Epithelial cell of prostate (primary cell): ENCODE measurements at places on chromosomes 4 and X.
A peak's percentile ranks its signal among the peaks of the same experiment; 100 is the strongest.

- no peak for DNase-seq
Observed at GRCh38 chr4:152994038-152994437, 57.9 kb downstream of the FHDC1 start.

DNA sequence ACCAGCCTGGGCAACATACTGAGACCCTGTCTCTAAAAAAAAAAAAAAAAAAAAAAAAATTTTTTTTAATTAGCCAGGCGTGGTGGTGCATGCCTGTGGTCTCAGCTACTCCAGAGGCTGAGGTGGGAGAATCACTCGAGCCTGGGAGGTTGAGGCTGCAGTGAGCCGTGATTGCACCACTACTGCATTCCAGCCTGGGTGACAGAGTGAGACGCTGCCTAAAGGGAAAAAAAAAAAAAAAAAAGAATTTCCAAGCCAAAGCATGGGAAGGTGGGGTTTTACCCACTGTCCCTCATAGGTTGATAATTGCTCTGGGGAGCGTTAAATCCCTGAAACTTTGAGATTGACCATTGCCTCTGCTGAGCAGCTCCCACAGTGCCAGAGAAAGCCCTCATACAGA lies 427.5 kb downstream of the BCOR start:
- DNase-seq, result no peak

DNA sequence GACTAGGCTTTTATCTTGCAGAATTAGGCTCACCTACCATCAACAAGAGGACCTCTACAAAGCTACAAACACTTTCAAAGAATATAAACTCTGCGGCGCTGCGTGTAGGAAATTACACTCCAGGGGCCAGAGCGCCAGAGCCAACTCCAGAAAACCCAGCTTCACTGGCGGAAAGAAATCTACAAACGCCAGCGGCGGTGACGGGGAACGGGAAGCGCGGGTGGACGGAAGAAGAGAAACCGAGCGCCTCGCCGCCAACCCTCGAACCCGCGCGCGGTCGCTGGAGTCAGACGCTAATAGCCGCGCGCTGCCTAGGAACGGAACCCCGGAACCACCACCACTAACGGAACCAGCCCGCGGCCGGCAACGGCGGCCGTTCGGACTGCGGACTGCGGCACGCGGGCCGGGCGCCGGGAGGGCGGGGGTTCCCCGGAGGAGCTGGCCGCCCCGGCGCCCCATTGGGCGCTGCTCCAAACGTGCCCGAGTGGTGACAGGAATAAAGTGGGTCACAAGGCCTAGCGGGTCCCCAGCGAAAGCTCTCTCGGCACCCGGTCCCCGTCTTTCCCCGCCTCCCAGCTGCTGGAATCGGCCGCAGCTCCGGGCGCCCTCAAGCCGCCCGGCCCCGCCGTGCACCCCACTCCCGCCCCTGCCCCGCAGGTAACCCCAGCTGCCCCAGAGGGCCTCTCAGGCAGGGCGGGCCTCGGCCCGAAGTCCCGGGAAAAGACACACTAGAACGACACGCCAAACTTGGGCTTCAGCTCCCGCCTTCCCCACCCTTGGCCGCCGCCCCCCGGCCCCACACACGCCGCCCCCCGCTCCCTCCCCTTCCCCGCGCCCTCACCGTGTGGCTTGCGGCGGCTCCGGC lies 836 bp downstream of the CLOCK start:
- no peak for DNase-seq

- DNase-seq, result no peak
Observed at GRCh38 chr4:15774020-15774420, 4.1 kb upstream of the CD38 start.

DNA sequence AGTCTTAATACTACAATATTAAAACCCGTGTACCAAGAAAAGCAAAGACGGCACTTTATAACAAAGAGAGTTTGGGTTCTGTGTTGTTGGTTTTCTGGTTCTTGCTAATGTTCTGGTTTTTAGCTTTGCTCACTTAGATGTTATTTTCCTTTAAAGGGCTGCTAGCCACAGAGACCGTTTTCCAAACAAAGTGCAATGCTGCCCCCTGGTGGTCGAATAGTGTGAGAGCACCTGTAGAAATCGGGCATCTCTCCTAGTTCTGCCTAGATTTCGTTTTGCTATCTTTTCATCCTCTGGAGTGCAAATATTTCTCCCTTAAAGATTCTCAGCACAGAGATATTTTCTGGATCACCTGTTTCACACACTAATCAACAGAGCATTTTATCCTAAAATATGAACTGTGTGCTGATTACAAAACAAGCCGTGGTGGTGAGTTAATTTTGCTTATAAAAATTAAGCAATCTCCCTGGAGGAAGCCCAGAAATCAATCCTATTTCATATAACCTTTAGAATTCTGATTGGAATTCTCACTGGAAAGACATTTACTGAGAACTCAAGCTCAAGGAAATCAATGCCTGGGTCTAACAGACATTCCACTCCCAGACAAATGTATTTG lies 334.5 kb upstream of the NOCT start:
- peak; percentile 14 for DNase-seq

DNA sequence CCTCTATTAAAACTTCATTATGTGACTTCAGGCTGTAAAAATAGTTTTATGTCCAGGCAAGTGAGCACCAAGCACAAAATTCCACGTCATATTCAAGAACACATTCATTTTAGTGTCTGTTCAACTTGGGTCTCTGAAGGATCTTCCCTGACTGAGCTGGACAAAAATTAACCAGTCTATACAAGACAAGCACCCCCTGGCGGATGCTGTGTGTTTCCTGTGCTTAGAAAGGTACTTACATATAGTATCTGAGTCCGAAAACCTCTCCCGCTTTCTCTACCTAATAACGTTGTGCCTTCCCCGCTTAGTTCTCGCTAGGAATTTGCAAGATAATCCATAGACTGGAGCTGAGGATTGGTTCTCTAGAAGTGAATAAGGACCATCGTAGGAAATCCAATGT lies 2214.5 kb upstream of the TENM3 start:
- no peak for DNase-seq

GRCh38 chrX:111634823-111635729 lies 45.9 kb upstream of the ALG13 start:
- DNase-seq, result no peak

DNA sequence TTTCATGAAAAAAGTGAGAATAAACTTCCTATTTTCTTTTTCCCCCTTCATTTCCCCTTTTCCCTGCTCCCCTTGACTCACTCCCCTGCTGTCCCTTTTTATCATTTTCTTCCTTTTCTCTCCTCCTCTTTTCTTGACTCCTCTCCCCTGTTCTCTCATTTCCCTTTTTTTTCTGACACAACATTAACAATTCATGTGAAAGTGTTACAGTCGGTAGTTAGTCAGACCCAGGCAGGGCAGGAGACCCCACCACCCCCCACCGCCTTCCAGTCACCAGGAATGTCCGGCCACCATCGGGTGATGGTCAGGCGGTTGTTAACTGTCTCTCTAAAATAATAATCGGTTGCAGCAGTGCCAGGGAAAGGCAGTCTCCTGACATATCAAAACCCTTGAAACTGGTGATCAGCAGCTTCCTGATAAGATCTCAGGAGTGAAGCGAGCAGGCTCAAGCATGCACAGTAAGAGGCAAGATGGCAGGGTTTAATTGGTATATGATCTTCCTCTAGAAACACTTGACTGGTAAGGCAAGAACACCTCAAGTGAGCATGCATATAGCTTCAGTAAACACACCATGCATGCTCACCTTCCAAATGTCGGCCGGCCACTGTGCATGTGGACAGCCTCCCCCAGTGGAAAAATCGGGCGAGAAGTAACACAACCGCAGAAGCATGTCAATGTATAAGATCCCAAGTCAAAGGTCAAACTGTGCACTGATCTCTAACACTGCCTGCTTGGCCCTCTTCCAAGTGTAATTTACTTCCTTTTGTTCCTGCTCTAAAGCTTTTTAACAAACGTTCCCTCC lies 191.4 kb downstream of the NDST4 start:
- DNase-seq, result peak; percentile 3

DNA sequence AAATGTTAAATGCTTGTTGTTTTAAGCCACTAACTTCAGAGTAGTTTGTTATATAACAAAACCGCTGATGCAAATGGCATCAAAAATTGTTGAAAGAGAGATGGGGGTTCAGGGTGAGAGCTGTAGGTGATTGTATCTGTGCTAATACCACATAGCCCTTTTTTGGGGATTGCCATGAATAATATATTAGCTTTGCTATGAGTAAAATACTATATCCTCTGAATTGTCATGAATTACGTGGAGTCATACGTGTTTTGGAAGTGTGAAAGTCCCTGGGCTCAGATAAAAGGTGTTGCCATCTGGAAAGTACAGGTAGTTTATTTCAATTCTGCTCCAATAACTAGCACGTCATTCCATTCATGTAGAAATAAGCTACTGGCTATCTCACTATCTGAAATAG lies 30.6 kb downstream of the DYNLT3 start:
- no peak for DNase-seq

DNA sequence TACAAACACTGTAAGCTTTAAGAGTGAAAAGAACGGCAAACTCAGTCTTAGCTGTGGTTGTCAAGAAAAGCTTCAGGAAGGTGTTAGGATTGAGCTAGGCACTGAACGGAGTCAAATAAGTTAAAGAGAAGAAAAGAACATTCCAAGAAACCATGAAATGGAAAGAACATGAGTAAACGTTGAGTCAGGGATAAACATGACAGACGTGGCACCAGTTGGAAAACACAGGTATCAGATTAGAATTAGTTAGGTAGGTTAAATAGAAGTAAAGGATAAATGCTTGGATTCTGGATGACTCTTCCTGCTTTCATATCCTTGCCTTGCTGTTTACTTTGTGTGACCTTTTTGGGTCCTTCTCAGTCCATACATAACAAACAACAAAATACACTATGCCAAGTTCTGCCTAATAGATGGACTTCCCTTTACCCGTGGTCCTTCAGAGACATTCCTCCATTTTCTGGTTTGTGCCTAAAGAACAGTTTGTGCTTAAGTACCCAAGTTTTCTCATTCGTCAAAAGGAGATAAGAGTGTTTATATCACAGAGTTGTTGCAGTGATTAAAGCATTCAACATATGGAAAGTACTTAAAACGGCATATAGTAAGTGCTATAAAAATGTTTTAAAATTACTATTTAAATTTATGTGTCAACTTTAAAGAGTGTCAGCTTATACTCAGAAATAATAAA lies 446.9 kb downstream of the TMA16 start:
- DNase-seq, result peak; percentile 14

GRCh38 chr4:84263415-84263814 lies 235.7 kb downstream of the NKX6-1 start:
- no peak for DNase-seq

DNA sequence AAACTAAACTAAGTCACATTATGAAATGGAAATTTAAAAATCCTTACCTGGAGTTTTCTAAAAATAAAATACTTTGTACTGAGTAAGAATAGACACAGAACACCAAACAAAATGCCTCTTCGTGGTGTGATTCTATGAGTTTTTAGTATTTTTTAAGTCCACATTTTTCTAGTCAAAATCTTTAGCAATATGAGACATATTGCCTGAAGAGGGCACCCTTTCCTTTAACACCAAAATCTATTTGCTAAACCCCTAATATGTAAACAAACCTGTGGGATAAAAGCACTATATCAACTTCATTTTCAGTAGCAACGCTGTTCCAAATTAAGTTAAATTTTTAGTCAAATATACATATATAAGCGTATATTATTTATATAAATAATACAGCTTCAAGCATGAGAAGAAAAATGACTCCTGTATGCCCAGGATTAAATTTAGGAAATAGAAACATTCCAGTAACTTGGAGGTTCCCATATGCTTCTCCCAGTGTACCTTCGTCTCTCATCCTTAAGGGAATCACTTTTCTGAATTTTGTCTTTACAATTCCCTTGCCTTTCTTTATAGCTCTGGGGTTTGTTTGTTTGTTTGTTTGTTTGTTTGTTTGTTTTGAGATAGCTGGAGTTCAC lies 23.0 kb upstream of the PGM2 start:
- no peak for DNase-seq

DNA sequence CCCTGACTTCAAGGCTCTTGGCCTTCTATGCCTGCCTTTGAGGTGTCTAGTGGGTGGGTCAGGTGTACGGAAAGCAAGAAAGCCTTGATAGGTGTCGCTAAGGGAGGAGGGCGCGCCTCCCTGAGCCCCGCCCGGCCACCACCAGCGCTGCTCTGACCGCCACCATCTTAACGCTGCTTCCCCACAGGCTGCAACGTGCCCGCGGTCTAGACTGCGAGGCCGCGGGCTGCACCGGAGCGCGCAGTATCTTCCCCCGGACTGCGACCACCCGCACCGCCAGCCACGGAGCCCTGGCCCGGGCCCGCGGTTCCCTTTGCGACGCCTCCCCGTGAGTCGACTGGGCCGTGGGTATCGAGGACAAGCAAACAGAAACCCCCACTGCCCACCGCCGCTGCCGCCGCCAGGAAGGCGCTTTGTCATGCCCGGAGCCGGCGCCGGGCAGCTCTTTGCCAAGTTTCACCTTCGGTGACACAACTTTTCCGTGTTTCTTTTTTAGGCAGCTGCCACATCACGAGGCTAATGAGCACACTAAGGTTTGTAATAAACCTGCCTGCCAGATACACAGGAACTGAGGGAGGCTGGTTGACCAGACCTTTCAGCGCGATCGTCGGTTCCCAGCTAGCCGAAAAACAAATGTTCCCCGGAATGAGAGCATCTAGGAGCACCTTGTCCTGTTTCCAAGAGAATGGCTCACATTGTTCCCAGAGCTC lies 335.8 kb upstream of the F9 start:
- DNase-seq, result peak; percentile 24

DNA sequence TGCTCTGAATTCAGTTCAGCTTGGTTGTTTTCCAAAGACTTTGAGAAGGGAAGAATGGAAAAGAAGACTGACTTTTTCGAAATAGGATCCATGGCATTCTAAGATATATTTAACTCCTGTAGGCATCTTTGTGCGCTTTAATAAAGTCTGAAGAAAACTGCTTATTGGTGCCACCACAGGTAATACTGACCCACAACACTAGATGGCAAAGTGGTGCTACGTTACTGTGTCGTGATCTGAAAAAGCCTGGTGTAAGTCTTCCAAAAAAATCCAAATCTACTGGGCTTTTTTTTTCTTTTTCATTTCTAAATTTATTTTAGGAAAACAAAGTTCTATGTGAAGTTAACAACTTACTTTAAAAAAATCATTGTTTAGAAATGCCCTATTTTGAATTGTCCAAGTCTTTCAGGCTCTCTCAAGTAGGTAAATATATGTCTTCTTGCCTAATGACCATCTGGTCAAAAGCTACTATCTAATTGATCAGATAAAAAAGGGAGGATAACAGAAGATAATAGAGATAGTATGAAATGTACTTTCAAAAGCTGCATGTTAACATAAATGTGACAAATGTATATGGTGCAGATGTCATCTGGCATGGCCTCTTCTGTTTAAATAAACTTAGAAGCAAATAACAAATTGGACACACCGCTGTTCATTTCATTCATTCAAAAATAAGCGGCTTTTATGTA lies 47.0 kb upstream of the MID1IP1 start:
- no peak for DNase-seq

GRCh38 chr4:54228961-54229501 lies at the start of gene PDGFRA:
PDGFRA (plus strand) TSS chr4:54229293; CDS start chr4:54258769, 29,476 bp downstream.
- no peak for DNase-seq

GRCh38 chr4:77795326-77795725 lies 23.8 kb downstream of the CNOT6L start:
- DNase-seq, result no peak

DNA sequence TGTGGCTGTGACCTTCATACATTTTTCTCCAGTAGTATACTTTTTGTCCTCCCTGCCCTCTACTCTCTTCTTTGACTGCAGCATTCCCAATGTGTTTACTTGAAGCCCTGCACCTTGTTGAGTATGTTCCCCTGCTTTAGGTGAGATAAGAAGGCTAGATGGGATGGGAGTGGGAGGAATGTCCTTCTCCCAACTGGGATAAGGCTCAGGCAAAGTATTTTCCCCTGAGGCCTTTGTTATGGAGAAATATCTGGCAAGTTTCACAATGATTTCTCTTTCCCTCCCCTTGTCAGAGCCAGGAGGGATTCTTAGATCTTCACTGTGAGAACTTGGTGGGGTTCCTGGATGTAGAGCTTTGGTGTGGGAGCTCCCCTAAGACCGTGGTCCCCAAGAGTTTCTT lies 131.8 kb downstream of the CLCN5 start:
- DNase-seq, result no peak
